ENCODE measurements at places on chromosomes 12 and 14.

GRCh38 chr14:102778338-102779083 lies 1.3 kb downstream of the TRAF3 start:
- DNase-seq = no peak

DNA sequence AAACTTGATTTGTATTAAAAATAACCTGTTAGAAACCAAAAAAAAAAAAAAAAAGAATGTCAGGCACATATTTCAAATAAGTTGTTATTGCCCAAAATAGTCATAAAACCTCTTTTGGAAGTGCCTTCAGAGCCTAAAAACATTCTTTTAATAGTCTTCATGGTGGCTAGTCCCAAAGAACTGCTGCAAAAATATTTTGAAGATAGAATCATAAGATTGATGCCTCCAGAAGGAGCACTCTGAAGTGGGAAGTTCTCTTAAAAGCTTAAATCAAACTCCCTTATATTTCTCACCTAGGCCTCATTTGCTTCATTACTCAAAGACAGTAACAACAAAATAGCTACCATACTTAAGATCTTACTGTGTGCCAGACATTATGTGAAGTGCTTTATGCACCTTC lies 27.2 kb upstream of the NT5DC3 start:
- DNase-seq = peak; percentile 31

- no peak for DNase-seq
Observed at GRCh38 chr12:52655720-52656124, 3.7 kb upstream of the KRT2 start.

DNA sequence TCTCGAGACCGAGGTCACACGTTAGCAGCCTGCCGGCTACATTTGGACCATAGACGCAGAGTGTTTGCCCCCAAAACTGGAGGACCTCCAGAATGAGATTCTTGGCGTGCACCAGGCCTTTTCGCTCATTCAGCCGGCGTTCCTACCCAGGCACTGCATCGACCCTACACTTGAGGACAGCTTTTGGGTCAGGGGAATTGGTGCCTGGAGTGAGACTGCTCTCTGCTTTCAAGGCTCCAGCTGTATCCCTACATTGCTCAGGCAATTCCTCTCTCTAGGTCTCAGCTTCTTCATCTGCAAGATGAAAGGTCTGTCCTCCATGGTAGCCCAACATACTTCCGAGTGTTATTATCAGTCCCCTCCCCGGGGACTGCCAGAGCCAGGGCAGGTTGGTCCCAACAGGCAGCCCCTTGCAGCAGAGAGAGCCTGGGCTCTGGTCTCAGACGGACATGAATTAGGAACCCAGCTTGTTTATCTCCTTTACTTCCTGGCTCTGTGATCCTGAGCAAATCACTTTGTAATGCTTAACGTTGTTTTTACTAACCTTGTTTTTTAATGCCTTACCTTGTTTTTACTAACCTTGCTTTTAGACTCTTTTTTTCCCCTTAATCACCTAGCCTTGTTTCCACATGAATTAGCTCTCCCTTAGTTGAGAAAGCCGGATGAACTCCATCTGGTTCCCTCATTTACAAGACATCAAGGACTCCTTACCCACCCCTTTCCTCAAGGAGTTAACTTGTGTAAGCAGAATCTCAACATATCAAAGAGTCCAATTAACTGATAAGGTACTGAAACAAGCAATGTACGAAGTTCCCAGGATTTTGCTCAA lies 892 bp downstream of the TCHP start:
- no peak for DNase-seq

DNA sequence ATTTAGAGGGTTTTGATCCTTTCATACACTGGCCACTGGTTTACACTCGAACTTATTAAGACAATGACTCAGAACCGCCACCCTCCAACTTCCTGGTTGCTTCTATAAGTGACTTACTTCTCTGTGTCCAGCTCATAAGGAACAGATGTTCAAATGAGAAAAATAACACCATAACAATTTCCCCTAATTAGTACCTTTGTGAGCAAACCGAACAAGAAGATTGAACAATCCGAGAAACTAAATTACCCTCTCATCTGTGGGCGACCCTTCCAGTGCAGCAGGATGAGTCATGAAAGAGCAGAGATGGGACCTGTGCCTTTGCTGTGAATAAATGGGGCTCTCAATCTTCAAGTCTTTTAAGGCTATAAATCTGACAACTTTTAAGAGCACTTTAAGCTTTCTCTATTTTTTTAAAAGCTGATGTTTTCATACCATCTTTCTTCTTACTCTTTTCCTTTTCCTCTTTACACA lies 146.8 kb upstream of the RASSF8 start:
- peak; percentile 63 for DNase-seq

- no peak for DNase-seq
Observed at GRCh38 chr14:89205137-89205740, 211.8 kb downstream of the FOXN3 start.

DNA sequence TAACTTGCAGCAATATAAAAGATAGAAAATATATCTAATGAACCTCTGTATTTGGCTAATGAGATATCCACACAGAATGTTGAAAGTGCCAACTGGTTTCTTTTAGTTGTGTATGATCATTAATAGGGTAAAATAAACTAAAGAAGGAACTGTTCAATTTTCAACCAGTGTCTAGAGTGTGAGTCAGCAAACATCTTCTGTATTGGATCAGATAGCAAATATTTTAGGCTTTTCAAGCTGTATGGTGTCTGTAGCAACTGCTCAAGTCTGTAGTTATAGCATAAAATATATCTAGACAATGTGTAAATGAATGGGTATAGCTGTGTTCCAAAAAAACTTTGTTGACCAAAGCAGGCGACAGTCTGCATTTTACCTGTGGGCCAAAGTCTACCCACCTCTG lies 23.5 kb upstream of the NOVA1 start:
- DNase-seq = no peak

DNA sequence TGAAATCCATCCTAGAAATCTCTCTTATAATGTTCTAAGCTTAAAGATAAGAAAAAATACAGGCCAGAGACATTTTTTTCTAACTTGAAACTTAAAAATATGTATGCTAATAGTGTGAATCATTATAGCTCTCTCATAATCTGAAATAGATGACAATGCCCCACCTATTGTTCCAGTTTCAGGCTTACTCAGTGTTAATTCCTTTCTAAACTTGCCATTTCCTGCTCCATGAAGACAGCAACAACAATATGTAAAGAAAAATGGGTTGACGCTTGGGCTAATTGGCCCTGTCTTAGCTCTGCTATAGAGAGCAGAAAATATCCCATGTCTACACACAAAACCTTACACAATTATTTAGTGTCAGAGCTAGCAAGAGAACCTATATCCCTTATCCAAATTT lies 37.1 kb downstream of the LMO3 start:
- DNase-seq = no peak

- DNase-seq = no peak
Observed at GRCh38 chr14:22227084-22227483, 361.9 kb downstream of the DAD1 start.

DNA sequence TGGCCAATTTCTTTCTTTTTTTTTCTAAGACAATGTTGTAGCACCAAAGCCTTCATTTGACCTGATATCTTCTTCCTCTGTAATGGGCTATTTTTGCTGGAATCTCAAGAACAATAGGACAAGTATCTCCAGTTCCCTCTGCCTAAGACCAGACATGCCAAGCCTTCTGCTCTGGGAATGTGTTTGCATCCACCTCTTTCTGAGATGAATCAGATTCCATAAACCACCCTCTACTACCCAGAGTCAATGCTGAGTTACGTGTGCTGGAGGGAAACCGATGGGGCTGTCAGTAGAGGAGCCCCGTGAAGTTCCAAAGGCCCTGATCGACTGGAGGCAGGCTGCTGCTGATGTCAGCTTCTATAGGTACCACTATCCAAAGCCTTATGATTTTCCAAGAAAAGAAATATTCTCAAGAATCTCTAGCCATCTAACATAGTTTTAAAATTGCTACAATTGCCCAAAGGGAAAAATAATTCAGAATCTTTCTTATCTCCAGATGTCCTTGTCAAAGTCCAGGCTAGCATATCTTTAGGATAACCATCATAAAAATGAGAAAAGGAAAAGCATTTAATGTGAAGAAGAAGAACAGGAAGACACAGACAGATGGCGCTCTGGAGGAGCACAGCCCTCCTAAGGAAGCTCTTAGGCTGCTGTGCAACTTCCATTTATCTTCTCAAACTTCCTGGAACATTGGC lies 101.9 kb downstream of the SLC8A3 start:
- DNase-seq = peak; percentile 6

DNA sequence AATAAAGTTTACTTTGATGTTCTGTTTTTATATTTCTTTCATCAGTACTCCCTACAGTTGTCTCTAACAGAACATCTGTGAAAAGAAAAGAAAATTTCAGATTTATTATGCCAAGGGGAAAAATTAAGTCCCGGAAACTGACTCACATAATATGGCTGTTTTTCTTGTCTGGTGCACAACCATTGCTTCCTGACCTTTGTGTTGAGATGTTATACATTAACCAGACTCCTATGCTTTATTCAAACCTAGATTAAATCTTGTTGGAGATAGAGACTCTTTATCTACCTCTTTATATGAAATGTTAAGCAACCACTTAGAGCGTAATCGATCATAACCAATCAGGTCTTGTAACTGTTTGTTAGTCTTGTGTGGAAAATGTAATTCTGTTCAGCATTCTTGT lies 37.6 kb upstream of the BICD1 start:
- DNase-seq = peak; percentile 30

- no peak for DNase-seq
Observed at GRCh38 chr12:71041476-71041875, 116.3 kb downstream of the TSPAN8 start.

DNA sequence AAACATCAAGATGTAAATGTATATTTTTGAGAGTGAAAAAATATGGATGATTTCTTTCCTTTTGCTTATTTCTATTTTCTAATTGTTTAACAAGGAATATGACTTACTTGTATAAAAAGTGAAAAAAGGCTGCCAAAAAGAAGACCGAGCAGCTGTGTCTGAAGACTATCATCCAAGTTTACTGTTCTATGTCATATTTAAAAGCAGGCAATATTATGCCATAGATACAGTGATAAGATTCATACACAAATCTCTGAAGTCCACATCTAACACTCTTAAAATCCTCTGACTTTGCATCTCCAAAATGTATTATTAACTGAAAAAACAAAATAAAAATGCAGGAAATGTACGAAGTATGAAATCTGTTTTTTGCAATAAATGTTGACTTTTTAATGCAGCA lies 109.1 kb downstream of the SEC23A start:
- no peak for DNase-seq

DNA sequence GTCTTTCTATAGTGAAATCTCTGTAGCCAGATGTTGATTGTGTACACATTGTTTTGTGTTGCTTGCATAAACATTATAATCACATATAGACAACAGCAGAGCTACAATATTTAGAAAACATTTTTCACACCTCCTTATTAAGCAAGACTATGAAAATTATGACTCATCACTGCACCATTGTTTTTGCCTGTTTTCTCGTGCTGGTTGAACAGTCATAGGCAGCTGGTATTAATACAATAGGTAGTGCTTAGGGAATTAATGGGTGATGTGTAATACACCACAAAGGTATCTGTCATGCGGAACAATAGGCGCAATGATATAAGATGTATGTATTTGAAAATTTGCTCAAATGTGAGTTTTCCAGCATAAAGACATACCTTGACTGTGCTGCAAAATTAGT lies 449.3 kb downstream of the FOXG1 start:
- no peak for DNase-seq

DNA sequence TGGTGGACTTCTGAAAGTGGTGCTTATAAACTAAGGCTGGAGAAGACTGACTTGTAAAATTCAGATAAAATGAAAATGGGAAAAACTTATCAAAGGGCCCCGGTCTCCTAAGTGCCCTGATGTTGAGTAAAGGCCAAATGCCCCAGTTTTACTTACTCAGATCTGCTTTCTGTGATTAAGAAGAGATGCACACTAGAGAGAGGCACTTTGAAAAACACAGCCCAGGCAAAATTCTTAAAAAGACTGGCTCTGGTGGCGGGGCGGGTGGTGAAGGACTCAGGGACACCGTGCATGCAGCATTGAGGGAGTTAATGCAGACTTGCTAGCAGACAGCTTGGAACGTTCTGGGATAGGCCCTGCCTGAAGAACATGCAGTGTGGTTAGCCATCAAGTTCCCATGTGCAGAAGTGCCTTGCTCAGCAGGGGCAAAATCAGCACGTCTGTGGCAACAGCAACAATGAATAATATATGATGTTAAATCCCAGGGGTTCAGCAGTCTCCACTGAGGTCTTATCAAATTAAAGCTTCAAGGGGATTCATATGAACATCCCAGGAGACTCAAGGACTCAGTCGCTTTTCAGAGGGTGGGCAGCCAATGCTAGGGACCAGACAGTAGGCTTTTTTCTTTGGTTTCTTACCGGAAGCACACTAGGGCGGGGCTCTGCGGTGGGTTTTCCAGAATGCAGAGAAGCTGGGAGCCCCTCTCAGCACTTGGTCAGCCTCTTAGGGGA lies 105.0 kb downstream of the DAD1 start:
- DNase-seq = no peak

DNA sequence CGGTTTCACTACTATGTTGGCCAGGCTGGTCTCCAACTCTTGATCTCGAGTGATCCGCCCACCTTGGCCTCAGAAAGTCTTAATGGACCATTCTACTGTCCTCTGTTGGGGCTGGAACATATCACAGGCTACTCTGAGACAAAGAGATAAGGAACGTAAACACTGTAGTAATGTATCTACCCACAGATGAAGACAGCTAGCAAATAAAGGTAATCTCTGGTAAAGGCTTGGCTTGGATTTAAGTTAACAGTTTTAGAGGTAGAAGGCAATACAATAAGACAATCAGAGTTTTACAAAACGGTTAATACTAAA lies 44.6 kb upstream of the ISM2 start:
- DNase-seq = no peak

- no peak for DNase-seq
Observed at GRCh38 chr12:71524626-71525025, 85.0 kb downstream of the LGR5 start.

GRCh38 chr12:50922820-50923219 lies 29.5 kb upstream of the HIGD1C start:
- DNase-seq = peak; percentile 5

- no peak for DNase-seq
Observed at GRCh38 chr12:52090291-52090690, 10.8 kb downstream of the SMIM41 start.

DNA sequence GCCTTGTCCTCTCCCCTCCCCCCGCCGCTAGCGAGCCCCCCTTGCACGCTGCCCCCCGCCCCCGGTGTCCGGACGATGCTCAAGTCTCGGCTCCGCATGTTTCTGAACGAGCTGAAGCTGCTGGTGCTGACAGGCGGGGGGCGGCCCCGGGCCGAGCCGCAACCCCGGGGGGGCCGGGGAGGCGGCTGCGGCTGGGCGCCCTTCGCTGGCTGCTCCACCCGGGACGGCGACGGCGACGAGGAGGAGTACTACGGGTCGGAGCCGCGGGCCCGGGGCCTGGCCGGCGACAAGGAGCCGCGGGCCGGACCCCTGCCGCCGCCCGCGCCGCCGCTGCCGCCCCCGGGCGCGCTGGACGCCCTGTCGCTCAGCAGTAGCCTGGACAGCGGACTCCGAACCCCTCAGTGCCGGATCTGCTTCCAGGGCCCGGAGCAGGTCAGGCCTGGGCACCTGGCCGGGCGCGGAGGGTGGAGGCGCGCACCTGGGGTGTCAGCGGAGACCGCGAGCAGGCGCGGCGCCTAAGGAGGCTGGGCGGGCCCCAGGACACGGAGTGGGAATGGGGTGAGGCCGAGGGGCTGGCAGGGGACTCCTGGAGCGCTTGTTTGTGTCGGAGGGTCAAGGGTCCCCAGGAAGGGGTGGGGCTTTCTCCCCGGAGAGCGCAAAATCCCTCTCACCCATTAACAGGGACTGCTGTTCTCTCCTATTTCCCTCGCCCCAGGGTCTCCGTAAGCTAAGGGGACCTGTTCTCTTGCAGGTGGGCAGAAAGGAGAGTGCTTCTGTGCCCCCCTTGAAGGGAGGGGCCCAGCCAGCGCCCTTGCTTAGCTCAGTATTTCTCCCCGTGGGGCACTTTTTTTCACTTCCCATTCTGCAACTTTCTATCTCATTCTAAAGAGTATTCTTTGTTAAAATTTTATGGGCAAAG lies 810 bp downstream of the MARCHF9 start:
- DNase-seq = no peak
